Smooth muscle cell of the brain vasculature (primary cell): ENCODE measurements at places on chromosomes 2 and 18.

DNA sequence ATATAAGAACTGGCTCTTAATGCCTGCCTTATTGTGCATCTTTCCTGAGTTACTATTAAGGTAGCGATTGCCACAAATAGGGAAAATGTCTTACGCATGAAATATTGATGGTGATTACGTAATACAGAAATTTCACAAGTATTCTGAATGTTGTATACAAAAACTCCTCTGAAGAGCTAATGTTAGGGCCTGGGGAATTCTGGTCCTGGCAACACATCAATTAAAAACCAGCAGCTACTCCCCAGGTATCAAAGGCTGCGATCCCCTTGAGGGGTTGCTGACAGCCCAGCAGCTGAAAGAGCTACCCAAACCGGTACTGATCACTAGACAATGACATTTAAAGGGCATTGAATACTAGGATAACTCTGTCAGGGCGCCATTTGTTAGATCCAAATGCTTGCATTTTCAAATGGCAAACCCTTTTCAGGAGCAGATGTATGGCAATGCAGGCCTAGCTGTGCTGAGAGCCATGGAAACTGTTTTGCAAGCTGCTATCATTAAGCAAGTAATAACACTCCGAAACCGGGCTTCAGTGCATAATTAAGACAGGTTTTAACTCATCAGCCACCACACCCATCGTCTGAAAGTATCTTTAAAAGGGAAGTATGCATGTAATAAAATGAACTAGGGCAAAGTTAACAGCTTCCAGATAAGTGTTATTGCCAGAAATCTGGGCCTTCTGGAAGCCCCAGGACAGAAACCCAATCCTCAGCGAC lies 78.4 kb downstream of the CLHC1 start:
- no peak for DNase-seq

DNA sequence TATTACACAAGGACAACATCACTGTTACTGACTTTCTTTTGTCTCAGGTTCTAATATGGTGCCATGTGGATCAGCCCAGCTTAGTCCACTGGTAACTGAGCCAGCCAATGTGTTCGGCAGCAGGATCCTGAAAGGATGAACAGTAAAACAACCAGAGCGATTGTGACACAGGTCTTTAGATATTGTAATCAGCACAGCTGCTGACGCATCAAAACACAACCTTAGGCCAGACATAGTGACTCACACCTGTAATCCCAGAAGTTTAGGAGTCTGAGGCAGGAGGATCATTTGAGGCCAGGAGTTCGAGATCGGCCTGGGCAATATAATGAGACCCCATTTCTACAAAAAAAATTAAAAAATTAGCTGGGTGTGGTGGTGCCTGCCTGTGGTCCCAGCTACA lies 183.4 kb upstream of the CDH20 start:
- no peak for DNase-seq

GRCh38 chr2:127857265-127857808 lies 618 bp downstream of the POLR2D start:
- no peak for DNase-seq

DNA sequence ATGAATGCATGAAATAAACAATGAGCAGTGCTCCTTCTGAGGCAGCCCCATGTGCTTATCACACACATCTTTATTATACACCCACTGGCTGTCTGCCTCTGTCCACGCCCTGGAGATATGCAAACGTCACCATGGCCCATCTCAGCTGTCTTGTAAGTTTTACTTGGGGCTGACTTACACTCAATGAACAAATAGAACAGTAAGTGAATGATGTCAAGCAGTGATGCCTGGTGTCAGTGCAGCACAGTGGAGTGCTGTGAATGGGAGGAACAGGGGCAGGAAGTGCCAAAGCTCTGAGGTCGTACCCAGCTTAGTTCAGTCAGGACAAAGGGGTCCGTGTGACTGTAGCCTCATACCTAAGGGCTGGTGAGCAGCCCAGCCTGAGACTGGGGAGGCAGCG lies 659.5 kb upstream of the HS6ST1 start:
- no peak for DNase-seq

GRCh38 chr18:48892146-48892855 lies 58.5 kb downstream of the SMAD7 start:
- no peak for DNase-seq

DNA sequence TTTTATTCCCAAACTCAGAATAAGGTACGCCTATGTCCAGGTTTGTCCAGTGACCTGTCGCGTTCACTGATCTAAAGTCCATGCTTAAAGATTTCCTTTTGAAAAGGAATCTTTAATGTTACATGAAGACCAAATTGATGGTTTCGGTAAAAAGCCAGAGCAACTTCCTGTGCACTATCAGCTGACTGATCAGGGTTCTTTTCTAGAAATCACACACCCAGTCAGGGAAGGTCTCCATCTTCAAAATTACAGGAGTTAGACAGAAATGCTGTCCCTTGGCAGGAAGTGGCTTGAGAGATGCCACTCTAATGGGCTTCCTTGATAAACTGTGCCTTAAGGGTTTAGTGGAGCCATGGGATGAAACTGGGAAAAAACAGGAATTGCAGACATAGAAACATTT lies 14.7 kb upstream of the ARHGAP25 start:
- no peak for DNase-seq
